Kasumi-1 (cell line): ENCODE measurements at places on chromosomes 7 and 10.
A peak's percentile ranks its signal among the peaks of the same experiment; 100 is the strongest.

- DNase-seq, result no peak
Observed at GRCh38 chr7:5755704-5756504, 25.6 kb downstream of the RNF216 start.

DNA sequence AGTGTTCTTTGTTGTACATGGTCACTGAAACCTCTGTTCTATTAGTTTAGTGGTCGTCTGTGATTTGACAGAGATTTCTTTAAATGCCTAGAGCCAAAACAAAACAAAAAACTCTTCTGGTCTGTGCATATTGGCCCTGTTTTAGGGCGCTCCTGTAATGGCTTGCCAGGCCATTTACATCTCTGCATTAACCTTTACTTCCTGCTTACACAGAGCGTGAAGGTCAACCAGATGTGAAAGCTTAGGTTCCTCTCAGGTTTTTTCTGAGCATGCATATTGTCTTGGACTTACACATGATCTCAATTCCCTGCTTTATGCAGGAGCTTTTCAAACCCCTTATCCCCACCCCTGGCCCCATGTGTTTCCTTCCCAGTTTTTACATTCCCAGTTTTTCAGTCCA lies 9.6 kb downstream of the ZNF37A start:
- no peak for DNase-seq

DNA sequence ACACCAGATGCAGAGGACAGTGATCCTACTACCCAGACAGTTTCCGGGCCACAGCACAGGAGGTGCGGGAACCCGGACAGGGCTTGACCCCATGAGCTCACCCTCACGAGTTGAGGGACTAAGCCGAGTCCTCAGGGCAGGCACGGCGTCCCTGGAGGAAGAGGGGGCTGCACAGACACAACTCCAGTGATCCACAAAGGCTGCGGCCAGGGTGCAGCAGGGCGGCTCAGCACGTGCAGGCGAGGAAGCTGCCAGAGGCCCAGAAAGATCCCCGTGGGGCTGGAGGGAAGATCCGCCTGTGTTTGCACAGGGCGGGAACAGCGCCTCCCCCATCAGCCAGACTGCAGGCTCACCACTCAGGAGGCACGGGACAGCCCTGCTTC lies 45.9 kb upstream of the TMEM72 start:
- no peak for DNase-seq

DNA sequence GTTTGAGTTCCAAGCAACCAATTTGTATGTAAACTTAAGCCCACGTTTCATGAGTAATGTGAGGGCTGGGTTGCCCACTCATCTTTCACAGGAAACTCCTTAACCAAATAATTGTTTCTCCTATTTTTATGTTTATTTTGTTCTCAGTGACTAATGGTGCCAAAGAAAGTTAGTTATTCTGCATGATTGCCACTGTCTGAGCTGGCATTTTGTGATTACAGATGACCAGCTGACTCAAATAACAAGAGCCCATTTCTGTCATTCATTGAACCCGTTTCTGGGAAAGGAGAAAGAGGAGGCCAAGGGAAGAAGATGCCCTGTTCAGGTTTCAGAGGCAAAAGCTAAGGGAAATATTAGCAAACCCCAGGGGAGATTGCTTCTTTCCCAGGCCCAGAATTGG lies 186.9 kb upstream of the MYO3A start:
- DNase-seq, result no peak

DNA sequence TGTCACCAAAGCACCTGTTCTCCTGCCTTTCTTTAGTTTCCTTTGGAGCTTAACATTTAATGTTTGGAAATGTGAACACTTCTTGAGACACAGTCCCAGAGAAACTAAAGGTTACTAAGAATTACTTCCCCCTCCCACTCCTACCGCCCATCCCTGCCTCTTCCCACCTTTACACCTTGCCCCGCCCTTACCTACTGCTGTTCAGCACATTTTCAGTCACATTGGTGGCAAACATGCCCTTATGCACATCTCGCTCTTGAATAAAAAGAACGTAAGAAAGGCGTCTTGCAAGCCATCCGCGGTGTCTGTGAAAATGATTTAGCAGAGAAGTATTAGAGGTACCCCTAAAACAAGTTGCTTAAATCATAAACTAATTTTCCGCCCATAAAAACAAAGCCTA lies 8.2 kb downstream of the GPAM start:
- DNase-seq, result no peak

DNA sequence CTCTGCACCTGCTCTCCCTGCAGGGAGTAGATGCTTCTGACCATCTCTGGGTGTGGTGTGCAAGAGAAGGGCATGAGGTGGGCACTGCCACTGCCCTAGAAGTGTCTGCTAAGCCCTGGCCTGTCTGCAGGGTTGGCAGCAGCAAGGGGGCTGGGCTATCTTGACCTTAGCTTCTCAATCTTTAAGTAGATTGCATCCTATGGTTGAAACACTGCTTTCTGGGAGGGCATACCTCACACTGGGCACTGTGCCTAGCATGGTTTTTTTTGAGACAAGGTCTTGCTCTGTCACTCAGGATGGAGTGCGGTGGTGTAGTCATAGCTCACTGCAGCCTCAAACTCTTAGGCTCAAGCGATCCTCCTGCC lies 54.9 kb downstream of the CLIP2 start:
- DNase-seq, result no peak

GRCh38 chr7:70267381-70268120 lies 669.3 kb downstream of the AUTS2 start:
- no peak for DNase-seq

- no peak for DNase-seq
Observed at GRCh38 chr10:75538144-75538543, 106.7 kb downstream of the LRMDA start.

DNA sequence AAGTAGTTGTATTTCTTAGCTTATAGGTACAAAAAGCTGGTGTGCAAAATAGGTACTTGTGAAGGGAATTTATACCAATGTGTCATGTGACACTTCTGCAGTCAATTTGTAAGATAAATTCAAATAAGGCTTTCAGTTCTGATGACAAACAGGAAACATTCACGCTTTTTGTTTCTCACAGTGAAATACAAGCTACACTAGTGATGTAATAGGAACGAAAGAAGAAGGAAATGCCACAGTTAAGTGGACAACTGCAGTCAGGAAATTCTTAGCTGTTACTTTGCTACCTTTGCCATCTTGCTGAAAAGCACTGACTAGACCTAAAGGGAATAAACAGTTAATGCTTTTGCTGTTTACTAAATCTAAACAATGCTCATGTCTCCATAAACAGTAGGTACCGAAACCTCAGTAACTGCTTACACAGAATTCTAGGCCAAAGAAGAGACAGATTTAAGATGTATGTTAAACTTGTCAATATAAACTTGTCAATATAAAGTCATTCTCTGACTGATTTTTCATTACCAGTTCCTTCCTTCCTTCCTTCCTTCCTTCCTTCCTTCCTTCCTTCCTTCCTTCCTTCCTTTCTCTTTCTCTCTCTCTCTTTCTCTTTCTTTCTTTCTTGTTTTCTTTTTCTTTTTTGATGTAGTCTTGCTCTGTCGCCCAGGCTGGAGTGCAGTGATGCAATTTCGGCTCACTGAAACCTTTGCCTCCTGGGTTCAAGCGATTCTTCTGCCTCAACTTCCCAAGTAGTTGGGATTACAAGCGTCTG lies 10.1 kb downstream of the OTUD1 start:
- peak; percentile 31 for DNase-seq

- DNase-seq, result peak; percentile 57
Observed at GRCh38 chr10:1123198-1123597, 67.0 kb downstream of the WDR37 start.
